ENCODE measurements at places on chromosomes 6 and 20. TPM values are rescaled to one million over a fixed set of nuclear protein-coding genes. Genes with fewer than 3 reads are reported as not detected.

ARFGEF3 gene
- total RNA-seq: 0.58 TPM

CCHCR1 gene
- total RNA-seq: 6.6 TPM

OR5V1 gene
- total RNA-seq: not detected

SLC35B3 gene
- 7.8 TPM for total RNA-seq

ZNFX1 gene
- total RNA-seq: 23.3 TPM

CCN2 gene
- 68.5 TPM for total RNA-seq

SLC35D3 gene
- total RNA-seq: not detected

TFAP2C gene
- 16.3 TPM for total RNA-seq

FAM217A gene
- not detected for total RNA-seq

MDFI gene
- total RNA-seq: 0.46 TPM

MYL9 gene
- 18.1 TPM for total RNA-seq

FAM209B gene
- 0.21 TPM for total RNA-seq

C20orf144 gene
- total RNA-seq: 0.07 TPM

FAM50B gene
- 5.4 TPM for total RNA-seq

Measured in A549 treated with GW870086 at 1 μM for 4 hours (cell line).